ENCODE measurements at places on chromosomes 7 and 10.
A peak's percentile ranks its signal among the peaks of the same experiment; 100 is the strongest.

GRCh38 chr10:46055771-46056170 lies 9.7 kb upstream of the MSMB start:
- no peak for DNase-seq

DNA sequence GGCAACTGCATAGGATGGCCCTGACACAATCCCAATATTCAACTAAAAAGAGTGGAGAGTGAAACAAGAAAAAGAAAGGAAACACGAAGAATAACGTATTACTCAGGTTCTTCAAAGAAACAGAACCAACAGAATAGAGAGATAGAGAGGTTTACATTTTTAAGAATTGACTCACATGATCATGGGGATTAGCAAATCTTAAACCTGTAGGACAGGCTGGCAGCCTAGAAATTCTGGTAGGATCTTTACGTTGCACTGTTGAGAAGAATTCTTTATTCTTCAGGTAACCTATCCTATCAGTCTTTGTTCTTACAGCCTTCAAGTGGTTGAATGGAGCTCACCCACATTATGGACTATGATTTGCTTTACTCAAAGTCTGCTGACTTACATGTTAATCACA lies 103.9 kb downstream of the AASS start:
- no peak for DNase-seq

DNA sequence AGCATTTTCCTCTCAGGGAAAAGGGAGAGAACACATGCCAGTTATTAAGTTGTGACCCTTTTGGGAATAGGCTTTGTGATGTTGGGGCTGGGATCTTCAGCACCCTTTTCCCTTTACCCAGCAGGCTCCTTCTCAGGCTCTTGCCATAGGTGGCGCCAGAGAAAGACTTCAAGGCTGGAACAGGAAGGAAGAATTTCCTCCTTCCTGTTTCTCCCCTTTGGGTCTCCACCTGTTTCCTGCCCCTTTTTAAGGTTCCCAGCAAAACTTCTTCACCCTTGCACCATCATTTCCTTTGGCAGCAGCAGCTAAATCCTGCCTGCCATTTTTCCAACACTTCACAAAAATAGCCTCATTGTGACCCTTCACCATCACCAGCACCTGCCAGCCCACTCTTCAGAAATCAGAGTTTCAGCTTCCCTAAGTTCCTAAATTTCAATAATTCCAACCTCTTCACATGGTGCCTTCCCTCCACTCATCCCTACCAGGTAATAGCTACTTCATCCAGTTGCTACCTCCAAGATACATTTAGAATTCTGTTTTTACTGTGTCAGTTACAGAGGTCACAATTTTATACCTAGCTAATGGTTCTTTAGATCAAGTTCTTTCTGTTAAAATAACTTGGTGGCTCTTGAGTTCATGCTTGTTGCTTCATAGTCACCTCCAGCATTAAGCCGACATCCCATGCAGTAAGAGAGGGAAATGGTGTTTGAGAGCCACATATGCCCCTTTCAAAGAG lies 22.4 kb upstream of the FOXK1 start:
- DNase-seq = no peak

DNA sequence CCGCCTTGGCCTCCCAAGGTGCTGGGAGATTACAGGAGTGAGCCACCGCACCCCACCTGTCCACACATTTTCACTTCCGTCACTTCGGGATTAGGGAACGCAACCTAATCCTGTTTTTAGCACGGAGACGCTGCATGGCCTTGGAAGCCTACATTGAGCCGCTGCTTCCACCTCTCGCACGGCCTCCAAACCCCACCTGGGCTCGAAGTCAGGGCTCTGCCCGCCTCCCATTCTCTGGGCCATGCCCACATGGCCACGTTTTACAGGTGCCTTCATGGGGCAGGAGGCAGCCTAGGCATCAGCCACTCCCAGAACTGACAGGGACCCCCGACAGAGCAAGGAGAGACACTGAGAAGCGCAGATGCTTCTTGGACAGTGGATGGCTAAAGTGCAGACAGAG lies 100.6 kb downstream of the OAT start:
- no peak for DNase-seq

DNA sequence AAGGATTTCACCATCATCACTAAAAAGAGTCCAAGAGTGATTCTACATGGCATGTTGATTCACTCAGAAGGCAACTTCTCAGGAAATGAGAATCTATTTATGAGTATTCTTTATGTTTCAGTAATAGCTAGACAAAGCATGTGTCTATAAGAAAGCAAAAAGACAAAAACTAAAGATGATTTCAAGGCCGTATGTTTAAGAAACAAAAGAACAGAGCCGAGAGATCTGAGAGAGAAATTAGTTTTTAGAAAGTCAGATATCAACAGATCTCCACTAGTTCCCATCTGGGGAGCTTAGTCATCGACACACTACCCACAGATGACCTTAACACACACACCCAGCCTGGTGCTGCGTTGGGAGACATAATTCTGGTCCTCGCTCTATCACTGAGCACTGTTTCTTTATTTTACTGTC lies 21.0 kb downstream of the PIP4K2A start:
- DNase-seq = no peak

GRCh38 chr10:672992-673391 lies 16.5 kb downstream of the DIP2C start:
- DNase-seq = no peak

DNA sequence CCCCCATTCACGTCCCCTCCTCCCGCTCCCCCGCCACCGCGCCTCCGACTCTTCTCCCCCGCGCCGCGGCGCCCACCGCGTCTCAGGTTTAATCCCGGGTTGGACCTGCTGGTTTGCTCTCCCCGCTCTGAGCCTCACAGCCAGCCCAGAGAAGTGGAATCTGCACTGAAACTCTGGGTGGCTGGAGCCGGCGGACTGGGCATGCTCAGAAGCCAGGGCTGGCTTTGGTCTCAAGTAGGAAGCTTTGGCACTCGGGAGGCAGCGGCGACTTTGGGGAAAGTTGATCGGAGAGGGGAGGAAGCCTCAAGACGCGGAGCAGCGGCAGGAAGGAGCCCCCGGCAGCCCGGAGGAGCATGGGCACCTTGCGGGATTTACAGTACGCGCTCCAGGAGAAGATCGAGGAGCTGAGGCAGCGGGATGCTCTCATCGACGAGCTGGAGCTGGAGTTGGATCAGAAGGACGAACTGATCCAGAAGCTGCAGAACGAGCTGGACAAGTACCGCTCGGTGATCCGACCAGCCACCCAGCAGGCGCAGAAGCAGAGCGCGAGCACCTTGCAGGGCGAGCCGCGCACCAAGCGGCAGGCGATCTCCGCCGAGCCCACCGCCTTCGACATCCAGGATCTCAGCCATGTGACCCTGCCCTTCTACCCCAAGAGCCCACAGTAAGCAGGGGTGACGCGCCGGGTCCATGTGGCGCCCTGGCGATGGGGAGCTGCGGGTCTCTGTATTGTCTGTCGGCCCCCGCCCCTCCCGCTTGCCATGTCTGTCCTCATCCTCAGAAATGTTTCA lies at the start of gene PRKG1:
Gene PRKG1, plus strand, starts transcription at position 250 of the 791 bp plus-strand sequence.
- no peak for DNase-seq

- DNase-seq = no peak
These were observed 120.0 kb downstream of the PDE1C start for GRCh38 chr7:31950091-31950755.

- DNase-seq = no peak
These were observed 16.1 kb upstream of the ABCC2 start for GRCh38 chr10:99766302-99766681.

DNA sequence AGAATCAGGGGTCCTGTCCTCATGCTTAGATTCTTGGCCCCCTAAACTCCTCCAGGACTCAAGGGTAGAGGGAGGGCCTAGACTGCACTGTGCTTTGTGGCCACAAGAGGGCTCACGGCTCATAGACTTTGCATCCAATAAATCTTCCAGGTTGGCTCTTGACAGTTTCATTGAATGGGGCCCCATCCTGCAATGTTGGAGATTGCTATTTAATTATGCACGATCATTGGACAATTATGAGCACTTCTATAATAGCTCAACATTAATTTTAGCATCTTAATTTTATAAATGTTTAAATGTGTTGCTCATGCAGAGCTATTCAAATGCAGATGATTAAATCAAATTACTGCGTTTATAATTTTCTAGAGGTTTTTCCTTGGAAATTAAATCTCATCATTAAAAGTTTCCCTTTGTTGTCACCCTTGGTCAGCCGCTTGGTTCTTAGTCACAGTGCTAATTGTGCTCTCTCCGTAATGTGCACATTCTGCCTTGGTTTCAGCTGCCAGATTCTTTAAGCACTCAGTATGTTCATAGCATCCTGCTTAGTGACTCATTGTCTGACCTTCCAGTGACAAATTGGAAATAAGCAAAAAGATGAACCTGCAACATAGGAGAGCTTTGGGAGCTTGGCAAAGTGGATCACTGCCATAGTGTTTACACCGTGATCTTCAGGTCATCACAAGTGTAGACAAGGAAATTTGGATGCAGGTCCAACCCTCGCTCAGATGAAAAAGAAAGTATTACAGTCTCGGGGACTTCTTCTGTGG lies 33.4 kb upstream of the PLPP4 start:
- DNase-seq = no peak

- DNase-seq = no peak
These were observed 26.3 kb downstream of the GPR141 start for GRCh38 chr7:37709631-37710509.

DNA sequence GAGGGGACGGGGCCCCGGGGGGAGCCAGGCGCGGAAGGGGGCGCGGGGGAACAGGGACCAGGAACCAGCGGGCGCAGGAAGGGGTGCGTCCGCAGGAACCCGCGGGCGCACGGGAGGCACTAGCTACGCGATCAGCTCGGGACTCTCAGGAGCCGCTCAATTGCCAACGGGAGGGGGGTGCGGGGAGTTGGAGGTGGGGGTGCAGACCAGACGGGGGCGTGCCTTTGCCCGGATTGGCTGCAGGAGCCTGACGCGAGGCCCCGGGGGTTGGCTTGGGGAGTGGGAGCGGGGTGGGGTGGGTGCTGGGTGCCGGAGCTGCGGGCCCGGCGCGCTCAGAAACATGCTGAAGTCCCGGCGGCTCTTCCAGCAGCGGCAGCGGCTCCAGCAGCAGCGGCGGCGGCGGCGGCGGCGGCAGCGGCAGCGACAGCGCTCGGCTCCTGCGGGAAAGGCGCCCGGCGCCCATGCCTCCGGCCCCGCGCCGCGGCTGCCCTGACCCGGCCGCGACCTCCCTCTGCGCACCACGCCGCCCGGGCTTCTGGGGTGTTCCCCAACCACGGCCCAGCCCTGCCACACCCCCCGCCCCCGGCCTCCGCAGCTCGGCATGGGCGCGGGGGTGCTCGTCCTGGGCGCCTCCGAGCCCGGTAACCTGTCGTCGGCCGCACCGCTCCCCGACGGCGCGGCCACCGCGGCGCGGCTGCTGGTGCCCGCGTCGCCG lies at the start of gene ADRB1:
Gene ADRB1, plus strand, starts transcription at position 335 of the 715 bp plus-strand sequence. Its CDS starts 267 bp downstream, at position 602.
- no peak for DNase-seq

- no peak for DNase-seq
These were observed 38.1 kb upstream of the AGBL3 start for GRCh38 chr7:134948246-134948645.

GRCh38 chr10:124604214-124605000 lies 139.8 kb downstream of the FAM53B start:
- DNase-seq = no peak

DNA sequence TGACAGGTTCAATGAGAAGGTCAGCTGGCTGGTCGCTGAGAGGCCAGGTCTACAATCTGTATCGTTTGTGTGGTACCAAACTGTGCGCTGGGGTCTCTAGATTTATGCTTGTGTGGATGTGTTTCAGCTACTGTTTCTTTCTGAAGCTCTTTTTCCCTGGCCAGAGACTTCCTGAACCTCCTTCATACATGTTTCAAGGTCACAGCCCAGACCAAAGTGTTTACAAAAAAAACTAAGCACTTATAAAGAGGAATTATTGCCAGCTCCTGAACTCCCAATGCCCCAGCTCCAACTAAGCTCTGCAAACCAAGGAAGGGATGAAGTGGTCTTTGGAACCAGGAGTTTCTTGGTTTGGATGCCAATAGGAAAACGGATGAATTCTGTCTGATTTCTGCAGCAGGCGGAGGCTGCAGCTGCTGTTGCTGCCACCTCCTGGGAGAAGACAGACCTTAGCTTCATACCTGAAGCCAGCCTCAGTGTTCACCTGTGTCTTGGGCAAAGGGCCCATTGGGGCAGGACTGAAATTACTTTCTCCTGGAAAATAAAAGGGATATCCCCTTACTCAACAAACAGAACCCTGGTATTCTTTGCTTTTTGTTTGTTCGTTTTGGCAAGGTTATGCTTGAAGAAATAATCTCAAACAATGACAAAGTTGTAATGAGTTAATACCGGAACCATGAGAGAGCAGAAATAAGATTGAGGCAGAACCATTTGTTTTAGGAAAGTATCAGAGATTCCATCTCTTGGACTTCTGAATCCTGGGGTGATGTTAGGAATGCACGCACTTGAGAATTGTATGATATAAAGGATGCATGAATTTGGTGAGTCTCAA lies 24.6 kb upstream of the MKLN1 start:
- DNase-seq = no peak

DNA sequence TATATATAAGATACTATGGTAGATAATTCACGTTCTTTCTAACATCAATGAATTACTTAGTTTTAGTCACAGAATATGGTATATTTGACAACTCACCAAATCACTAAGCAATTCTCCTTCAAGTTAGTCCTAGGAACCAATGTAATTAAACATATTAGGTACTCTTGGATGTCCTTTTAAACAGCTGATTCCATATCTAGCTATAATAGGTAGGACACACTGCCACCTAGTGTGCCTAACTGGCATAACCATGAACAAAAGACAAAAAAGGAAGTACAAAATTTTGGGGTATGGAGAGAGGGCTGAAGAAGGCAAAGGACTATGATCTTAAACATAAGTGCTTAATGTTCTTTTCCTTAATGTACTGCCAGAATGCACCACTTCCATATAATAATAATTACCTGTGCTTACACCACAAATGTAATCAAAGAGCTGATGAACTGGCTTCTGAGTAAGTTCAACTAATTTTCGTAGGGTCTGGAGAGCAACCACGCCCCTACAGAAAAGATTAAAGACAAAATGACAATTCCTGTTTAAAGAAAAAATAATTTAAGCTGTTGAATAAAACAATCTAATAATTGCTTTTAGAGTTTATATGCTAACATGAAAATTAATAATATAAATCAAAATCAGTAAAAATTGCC lies 28.7 kb downstream of the PNPLA8 start:
- DNase-seq = peak; percentile 4

- no peak for DNase-seq
These were observed 46.1 kb downstream of the CAMK2B start for GRCh38 chr7:44279286-44279685.

DNA sequence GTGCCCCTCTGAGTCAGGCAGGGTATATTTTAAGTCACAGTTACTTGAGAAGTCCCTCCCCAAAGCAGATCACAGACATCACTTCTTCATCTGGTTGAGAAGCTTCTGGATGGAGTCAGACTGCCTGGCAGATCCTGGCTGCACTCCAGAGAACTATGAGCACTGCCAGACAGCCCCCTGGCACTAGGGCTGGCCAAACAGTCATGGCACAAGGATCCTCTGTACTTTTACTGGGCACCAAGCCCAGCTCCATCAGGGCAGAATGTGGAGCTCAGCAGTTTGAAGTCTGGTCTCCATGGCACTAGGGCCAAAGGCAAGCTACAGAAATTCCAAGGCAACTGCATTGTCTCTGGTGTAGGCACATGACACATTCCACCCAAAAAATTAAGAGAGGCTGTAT lies 162.1 kb downstream of the NRG3 start:
- no peak for DNase-seq

- no peak for DNase-seq
These were observed 43.1 kb downstream of the FEZF1 start for GRCh38 chr7:122261442-122261841.
